Sigmoid colon (tissue), 7 donors: ENCODE measurements at places on chromosomes 7 and 10. TPM values are rescaled to one million over a fixed set of nuclear protein-coding genes. Genes with fewer than 3 reads are reported as not detected.
A peak's percentile ranks its signal among the peaks of the same experiment; 100 is the strongest.

- no peak for DNase-seq
These were observed 92.4 kb upstream of the JCAD start for GRCh38 chr10:30151581-30152389.

GRCh38 chr7:30863706-30864035, 48.0 kb upstream of the AQP1 start:
- DNase-seq = no peak

DNA sequence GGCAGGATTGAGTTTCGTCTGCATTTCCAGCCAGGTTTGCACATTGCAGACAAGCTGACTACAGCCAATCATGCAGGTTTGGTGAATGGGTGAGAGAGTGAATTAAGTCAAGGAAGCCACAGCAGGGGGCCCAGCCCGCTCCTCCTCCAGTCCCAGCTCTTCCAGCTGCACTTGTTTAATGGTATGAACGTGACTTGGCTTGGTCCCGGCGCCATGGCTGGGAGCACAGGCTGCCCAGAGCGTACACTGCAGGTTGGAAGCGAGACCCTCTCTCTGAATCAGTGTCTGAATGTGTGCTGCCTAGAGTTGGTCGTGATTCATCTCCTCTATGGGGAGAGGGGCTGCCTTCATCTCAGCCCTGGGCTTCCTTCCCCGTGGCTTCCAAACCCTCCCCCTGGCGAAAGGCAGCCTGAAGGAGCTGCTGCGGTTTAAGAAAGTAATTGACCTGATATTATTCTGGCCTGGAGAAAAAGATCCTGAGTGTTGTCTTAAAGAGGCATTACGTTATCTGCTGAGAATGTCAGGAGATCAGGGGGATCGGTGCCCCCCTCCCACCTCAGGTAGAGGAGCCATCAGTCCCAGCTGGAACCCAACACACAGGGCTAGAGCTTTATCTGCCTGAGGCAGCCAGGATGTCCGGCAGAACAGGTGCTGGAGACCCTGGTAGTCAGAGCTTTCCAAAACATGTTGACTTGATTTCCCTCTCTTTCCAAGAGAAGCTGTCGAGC, 132.1 kb downstream of the COL26A1 start:
- DNase-seq = no peak

GRCh38 chr10:563827-564226, 125.6 kb downstream of the DIP2C start:
- DNase-seq = no peak

DNA sequence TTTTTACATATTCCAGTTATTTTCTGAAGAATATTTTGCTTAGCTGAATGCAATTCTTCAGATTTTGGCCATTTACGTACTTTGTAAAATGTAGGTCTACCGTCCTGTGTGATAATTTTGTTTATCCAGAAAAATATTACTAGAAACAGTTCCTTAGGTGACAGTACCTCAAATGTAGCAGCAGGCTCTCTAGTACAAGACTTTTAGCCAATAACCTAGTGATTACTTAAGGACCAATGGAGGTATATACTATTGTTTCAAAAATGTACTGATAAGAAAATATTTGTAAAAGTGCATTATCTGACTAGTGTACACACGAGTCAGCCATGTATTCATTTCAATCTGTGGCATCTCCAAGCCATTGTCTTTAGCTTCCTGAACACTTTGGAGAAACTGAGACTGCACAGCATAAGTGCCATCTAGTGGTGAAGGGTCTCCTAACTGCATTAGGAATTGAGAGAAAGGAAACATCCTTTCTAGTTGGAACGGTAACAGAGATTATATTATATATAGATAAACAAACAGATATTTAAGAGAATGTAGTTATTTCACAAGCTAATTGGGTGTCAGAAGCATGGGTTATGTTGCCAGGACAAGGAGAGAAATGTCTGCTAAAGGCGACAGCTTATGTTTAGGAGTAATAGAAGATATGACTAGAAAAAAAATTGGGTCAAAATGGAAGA, 23.7 kb downstream of the RTKN2 start:
- no peak for DNase-seq

DNA sequence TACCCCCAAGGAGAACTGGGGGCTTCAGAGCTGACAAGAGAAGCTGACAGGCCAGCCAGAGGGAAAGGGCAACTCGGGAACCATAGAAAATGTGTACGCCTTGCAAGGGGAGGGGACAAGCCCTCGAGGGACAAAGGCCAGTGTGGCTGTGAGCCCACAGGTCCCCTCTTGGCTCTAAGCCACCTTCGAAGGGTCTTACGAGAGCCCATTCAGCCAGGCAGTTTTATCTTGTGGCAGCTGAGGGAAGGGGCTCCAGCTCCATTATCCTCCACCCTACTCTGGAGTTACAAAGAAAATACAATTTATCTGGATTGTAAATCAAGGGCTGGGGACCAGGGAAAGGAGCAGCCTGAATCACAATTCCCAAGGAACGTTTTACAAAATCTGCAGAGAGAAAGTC, 159.5 kb upstream of the ZMIZ1 start:
- peak; percentile 49 for DNase-seq

- DNase-seq = no peak
These were observed 27.0 kb downstream of the MYL10 start for GRCh38 chr7:101602082-101602481.

DNA sequence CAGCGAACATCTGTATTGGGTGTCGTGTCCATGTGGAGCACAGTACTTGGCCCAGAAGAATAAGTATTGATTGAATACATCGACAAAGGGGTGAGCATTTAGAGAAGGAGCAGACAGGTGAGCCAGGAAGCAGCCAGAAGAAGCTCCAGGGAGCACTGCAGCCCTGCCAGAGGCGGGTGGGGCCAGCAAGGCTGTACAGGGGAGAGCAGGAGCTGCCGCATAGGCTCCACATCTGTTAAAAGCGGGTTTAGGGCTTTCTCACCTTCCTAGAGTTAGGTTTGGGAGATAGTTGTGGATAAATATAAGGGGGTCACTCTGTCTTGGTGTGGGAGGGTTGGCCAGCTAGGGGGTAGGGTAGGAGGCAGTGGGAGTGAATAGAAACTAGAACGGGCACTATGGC, 1.3 kb upstream of the CPA1 start:
- DNase-seq = no peak

DNA sequence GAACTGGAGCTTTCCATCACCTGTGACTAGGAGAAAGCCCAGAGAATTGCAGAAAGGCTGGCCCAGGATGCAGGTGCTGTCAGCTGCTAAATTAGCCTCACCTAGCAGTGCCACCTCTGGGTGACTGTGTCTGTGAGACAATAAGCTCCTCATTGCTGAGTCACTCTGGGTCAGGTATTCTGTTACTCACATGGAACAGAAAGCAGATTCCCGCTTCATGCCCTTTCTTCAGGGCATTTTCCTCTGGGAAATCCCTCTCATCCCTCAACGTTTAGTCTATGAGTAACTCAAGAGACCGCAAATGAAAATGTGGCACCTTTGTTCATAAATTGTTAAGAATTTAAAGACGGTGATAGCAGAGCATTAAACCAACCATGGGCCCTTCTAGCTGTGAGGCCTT, 184.0 kb downstream of the ADAM12 start:
- no peak for DNase-seq

DNA sequence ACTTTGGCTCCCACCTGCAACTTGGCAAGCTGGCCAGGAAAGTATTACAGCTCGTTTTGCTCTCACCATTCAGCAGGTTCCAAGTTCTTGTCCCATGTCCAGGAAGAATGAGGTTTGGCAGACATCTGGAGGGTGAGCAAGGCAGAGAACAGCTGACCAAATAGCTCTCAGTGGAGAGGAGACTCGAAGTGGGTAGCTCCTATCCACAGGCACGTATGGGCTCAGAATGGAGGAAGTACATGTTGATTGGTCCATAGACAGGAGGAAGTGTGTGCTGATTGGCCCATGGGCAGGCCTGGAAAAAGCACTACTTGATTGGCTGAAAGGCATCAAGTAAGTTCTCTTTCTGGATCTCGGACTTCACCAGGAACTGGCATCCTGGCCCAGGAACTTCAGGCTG, 3.0 kb upstream of the NCAPG2 start:
- no peak for DNase-seq

DNA sequence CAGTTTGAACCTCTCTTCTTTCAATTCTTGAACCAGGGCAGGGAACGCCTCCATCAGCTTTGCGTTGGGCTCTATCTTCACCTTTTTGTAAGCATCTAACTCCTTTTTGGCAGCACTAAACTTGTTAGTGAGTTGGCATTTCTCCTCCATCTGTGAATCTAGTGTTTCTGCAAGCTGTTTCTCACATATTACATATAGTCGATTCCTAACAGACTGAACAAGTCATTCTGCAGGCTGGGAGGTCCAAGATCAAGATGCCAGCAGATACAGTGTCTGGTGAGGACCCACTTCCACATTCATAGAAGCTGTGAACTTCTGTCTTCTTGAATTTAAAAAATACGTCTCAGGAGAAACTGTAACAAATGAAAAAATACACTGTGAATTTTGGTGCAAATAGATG, 539.7 kb downstream of the ANKRD7 start:
- DNase-seq = no peak

GRCh38 chr7:100865938-100866728, 1.1 kb upstream of the TRIP6 start:
- peak; percentile 95 for DNase-seq

DNA sequence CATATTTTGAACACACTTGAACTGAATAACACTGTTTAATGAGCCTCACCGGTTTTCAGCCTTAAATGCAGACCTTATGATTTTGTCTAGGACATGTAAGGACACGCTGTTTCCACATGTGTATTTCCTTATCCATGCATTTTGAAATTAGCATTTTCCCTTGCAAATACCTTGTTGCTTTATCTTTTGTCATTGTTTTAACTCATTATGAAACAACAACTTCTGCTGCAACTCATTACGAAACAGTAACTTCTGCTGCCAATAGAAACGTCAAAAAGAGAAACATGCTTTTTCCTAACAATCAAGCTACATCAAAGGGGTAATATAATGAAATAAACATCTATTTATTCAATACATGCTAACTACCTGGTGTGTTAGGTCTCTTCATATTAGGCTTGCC, 322.0 kb downstream of the AGMO start:
- DNase-seq = no peak

- no peak for DNase-seq
These were observed 175.6 kb downstream of the SKIDA1 start for GRCh38 chr10:21349912-21350286.

- DNase-seq = no peak
These were observed 171.9 kb downstream of the ARID5B start for GRCh38 chr10:62073429-62073828.

Gene RAMP3
- total RNA-seq = 57.8 TPM

Gene SPDYE1
- total RNA-seq = not detected

Gene CCDC172
- not detected for total RNA-seq

Gene SYCE1
- not detected for total RNA-seq

Gene SPOCK2
- 7.8 TPM for total RNA-seq

Gene STK31
- not detected for total RNA-seq

Gene TRIM50
- 0.71 TPM for total RNA-seq

Gene CTNNA3
- total RNA-seq = 4.6 TPM

Gene ZNF775
- 10.7 TPM for total RNA-seq

Gene C10orf71
- total RNA-seq = not detected

Gene CLEC2L
- not detected for total RNA-seq

Gene HOGA1
- total RNA-seq = not detected
